Left renal cortex interstitium (tissue), 4 donors: ENCODE measurements at places on chromosomes 13 and 19.

DNA sequence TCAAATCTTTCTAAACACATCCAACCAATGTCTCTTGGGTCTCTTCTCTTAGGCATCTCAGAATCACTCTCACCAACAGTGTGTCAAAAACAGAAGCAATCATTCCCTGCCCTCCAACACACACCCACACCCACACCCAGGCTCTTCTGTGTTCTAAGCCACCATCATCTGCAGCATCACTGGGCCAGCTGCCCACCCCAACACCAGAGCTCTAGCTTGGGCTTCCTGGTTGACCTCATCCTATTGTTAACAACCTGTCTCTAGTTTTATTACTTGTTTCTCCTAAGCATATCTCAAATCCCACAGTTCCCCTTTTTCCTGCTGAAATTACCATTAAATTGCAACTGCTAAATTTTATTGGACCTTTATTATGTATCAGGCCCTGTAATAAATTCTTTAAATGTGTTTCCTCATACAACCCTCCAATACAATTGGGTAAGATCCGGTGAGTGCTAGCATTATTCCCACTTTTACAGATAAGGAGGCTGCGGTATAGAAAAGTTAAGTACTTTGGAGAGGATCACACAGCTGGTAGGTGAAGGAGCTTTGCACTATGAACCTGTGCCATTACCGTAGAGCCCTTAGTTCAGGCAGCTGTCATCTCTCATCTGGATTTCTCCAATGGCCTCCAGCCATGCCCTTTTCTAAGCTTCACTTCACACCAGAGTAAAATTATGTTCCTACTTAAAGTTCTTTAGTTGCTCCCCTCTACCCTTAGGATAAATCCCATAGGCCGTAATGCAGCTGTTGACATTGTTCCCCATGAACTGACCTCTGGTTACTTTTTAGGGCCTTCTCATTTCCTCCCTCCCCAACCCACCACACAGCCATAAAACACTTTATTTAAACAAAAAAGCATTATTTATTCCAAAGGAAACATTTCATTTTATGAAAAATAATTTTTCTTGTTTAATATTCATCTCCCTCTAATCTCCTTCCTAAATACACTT lies 227.7 kb downstream of the B3GLCT start:
- no peak for DNase-seq

GRCh38 chr19:45172173-45172572 lies 5.9 kb downstream of the TRAPPC6A start:
- DNase-seq = no peak

- DNase-seq = no peak
Observed at GRCh38 chr19:6359568-6360341, 1.6 kb upstream of the CLPP start.

DNA sequence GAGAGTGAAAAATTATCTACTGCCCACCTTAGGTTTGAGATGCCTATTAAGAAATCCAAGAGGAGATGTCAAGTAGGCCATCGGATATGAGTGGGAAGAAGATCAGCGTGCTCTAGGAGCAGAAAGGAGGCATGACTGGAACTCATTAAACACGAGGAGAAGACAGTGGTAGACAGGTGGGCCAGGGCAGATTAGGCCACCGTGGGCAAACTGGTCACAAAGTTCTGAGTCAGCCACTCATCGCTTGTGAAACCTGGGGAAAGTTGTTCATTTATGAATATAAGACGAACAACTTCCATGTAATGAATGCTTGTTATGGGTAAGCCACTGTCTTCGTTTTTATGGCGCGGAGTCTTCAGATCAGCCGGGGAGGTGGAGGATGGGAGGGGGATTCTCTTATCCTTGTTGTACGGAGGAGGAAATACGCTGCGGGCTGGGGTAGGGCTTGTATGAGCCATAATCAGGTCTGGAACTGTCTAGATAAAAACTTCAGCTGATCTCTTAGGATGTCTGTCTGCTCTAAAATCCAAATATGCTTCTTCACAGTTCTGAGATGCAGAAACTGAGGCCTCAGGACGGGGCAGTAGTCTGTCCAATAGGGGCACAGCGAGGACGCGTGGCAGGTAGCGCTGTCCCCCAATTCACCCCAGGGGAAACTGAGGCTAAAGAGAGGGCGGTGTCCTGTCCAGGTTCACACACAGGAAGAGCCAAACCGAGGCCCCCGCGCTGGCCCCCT lies 1.1 kb upstream of the ZNF444 start:
- no peak for DNase-seq

DNA sequence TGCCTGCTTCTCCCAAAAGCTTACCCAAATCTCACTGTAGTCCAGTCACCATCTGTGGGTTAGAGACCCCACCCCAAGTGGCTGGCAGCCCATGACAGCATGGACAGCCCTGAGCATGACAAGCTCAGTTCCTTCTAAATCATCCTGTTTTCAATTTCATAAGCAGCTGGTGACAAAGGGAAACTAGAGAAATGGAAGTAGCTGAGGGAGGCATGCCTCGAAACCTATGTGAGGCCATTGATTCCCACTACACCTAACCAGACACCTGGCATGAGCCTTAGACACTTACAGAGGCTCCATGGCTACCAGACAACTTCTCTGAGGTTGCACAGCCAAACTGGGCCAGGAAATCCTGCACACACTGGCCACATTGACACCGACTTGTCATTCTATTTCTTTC lies 56.2 kb downstream of the ABCC4 start:
- DNase-seq = no peak

DNA sequence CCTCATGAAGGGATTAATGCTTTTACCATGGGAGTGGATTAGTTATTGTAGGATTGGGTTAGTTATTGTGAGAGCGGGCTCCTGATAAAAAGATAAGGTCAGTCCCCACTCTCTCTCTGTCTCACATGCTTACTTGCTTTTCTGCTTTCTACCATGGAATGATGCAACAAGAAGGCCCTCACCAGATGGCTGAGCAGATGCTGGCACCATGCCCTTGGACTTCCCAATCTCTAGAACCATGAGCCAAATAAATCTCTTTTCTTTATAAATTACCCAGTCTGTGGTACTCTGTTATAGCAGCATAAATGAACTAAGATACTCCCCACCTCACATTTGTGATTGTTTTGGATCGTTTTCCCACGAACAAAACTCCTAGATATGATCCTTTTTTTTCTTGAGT lies 353.8 kb downstream of the DNAJC15 start:
- DNase-seq = no peak

DNA sequence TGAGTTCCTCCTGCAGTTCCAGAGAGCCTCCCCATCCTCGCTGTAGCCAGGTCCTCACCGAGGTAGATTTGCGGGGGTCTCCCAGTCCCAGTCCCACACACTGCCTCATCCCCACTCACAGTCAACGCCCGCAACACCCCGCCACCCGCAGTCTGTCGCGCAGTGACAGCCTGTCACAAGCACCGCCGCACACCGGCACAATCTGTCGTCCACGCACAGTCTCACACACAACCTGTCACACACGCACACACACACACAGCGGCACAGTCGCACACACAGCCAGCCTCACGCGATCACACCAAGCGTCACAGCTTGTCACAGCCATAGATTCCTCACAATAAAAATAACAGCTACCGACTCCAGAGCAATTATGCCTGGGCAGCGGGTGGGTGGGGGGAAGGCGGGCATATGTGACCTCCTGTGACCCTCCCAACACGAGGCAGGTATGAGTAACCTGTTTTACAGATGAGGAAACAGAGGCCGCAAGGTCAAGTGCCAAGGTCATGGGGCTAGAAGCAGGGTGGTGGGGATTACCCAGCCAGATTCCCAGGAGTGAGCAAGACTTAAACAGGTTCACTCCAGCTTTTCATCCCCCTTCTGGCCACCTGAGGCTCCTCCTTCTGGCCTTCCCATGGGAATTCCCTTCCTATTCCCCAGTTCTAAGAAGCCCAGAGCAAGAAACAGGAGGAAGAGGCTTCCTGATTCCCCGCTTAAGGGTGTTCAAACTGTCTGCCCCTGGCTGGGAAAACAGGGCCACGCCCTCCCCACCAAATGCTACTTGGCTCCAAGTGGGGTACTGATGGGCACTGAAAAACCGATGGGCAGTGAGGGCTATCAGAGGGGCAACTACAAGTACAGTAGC lies 13.9 kb downstream of the NFIX start:
- no peak for DNase-seq

DNA sequence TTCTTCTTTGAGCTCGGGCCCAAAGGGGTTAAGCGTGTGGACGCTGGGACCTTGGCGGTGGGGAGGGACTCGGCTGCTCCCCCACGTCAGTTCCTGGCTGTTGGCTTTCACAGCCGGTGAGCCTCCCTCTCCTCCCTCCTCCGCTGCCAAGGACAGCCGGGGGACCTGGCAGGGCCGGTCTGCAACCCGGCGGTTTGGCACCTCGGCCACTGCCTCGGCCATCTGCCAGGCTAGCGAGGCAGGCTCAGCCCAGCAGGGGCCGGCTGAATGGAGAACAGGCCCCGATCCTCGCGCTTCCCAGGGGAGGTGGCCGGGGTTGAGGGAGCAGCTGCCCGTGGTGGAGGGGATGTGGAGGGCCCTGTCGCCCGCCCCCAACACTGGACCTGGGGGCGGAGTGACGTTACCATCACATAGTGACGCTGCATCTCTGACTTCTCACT lies 5.0 kb downstream of the TLE5 start:
- no peak for DNase-seq

DNA sequence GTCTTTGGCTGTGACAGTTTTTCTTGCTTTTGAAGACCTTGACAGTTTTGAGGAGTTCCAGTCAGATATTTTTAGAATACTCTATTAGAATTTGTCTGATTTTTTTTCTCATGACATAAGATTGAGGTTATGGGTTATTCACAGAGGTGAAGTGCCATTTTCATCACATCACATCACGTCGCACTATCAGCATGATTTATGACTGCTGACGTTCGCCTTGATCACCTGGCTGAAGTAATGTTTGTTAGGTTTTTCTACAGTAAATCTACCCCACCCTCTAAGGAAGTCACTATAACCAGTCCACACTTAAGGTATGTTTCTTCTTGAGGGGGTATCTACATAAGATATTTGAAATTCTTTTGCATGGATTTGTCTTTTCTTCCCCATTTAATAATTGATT lies 169.7 kb downstream of the NDFIP2 start:
- DNase-seq = no peak

- DNase-seq = no peak
Observed at GRCh38 chr13:42049454-42049813, 986 bp downstream of the DGKH start.

DNA sequence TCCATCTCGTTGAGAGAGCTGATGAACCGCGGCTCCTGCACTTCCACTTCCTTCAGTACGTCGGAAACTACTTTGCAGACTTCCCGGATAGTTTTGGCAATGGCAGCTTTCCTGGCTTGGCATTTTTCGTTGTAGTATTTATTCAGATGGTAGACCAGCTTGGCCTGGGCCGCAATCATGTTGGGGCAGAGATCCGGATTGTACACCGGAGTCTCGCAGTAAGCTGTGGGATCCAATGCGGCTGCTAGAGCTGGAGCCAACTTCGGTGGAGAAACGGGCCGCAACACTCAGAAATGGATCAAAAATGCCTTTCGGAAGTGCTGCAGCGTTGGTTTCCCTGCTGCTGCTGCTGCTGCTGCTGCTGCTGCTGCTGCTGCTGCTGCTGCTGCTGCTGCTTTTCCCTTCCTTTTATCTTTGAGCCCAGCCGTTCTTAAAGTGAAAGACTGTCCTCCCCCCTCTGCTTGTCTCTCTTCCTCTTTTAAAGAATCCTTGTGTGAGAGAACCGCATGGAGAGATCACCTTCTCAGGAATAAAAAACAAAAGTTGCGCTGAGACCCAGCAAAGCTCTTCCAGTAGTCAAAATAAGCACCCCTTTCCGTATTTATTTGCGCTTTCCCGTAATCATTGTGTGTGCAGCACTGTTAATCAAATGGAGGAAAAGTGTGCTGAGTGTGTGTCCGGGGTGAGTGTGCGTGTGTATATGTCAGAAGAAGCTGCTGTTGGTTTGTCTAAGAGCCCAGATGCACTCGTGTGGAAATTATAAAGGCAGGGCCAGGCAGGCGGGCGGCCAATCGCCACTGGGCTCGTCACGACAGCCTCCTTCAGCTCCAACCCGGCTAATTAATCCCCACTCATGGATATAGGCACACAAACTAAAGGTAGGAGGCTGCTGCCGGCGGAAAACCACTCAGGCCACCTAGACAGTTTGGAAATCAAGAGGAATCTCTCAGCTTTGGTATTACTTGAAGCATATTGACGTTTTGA lies at the start of gene MAB21L1:
Gene MAB21L1, minus strand, starts transcription at position 730 of the 984 bp plus-strand sequence. Its CDS starts 551 bp downstream, at position 179.
- DNase-seq = no peak

GRCh38 chr13:98528663-98529064 lies 48.2 kb downstream of the STK24 start:
- no peak for DNase-seq

DNA sequence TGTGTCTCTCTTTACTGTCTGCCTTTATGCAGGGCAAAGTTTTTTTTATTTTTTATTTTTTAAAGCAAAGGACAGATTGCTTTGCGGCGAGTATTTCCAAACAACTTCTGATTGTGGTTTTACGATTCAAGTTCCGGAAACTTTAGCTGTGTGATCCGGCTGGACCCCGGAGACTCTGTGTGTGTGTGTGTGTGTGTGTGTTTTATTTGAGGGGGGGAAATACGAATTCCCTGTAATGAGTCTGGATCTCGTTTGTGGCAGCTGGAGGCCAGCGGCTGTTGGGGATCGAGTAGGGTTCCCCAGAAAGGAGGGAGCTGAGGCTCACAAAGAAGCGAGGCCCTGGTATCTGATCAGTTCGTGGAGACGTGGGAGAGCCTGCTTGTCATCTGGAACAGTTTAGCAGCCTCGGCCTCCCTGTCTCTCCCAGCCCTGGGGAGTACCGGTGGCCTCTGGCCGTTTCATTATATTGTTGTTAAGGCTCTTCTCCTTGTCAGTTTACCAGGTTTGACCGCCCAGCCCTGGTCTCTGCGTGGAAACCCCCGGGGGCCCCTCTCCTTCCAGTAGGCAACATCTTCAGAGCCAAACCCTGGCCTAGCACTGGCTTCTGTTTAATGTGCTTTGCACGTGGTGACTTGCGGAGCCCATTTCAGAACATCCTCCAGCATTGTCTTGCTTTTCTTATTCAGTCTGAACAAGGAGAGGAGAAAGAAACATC lies 1.3 kb downstream of the FARP1 start:
- peak; percentile 40 for DNase-seq
